Hepatic stellate cell (primary cell): ENCODE measurements at places on chromosomes 4 and X.

GRCh38 chr4:113979148-113979904 is at the start of gene ARSJ:
Gene ARSJ, minus strand, starts transcription at chr4:113979647. Its CDS starts 813 bp downstream, at chr4:113978834.
- peak; percentile 74 for DNase-seq

DNA sequence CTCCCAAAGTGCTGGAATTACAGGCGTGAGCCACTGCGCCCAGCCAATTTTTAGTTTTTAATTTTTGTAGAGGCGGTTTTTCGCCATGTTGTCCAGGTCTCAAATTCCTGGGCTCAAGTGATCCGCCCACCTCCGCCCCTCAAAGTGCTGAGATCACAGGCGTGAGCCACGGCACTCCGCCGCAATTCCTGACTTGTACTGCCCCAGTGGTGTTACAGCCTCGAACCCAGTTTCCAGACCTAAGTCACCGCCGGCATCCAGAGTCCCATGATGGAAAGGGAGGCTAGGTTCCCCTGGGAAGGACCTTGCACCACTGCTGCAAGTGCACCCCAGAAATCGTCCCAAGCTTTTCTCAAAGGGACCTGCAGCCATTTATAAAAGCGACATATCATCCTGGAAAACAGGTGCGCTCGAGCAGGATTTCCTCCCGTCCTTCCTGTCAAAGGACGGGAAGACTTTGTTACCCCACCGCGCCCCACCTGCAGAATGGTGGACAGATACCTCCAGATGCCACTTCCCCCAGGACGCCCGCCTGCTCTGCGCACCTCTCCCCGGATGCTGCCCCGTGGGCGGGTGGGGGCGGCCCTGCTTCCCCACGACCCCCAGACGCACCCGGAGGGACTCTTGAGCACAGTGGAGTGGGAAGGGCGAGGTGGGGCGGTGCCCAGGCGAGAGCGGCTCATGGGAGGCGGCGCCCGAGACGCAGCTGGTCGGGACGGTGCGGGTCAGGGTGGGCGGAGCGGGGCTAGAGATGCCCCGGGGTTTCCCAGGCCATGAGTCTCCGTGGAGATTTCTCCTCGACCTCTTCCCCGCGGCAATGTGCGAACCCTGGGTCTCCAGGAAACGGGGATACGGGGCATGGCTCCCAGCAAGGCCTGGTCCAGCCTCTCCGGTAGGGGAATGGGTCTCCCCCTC is 947 bp upstream of the RPL10 start:
- DNase-seq, result peak; percentile 64

DNA sequence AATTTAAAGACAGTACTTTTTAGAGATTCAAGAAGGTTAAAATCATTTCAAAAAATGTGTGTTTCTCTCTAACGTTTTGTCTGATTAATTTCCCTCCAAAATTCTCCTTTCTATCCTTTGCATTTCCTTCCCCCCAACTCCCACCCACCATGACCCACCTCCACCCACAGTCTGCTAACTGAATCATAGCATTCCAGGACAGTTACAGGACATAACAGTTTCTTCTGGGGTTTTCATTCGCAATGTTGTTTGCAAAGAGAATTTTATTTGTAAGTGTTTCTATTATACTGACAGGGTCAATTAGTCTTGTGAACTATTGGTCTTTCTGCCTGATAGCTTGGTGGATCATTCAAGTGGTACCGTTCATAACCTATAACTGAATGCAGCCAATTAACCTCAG is 53.7 kb downstream of the ANAPC10 start:
- no peak for DNase-seq

- peak; percentile 10 for DNase-seq
Observed at GRCh38 chr4:102675141-102675540, 85.6 kb downstream of the MANBA start.

DNA sequence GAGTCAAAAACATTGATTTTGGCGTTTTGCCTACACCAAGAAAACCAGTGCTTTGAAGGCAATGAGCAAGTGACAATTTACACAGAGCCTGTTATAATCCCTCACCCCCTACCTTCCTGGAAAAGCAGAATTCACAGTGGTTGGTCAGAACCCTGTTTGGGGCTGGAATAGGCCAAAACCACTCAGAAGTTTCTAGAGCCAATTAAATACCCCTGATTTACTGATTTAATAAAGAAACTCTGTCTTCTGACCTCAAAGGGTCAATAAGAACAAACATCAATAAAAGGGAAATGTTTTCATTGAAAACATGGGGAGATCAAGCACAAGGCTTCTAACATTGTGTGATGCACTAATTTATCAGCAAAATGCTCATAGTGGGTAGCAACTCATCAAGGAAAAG is 116.3 kb downstream of the UNC5C start:
- DNase-seq, result no peak

GRCh38 chr4:140234697-140235060 is 80.7 kb upstream of the MAML3 start:
- no peak for DNase-seq
